NCI-H460 (cell line): ENCODE measurements at places on chromosomes 11 and 22. TPM values are rescaled to one million over a fixed set of nuclear protein-coding genes. Genes with fewer than 3 reads are reported as not detected.

CHEK1 gene
- total RNA-seq = 36.1 and 38.7 TPM in 2 replicates

CASP4 gene
- total RNA-seq = 146 and 150 TPM in 2 replicates

CELSR1 gene
- 7.0 and 8.7 TPM in 2 replicates for total RNA-seq

SCARF2 gene
- 1.7 TPM in 2 replicates for total RNA-seq

ETS1 gene
- 14.1 and 17.9 TPM in 2 replicates for total RNA-seq

RAG2 gene
- total RNA-seq = not detected in 2 replicates

SLC37A2 gene
- total RNA-seq = 0.17 and 0.40 TPM in 2 replicates
